Stimulated activated naive CD4-positive, alpha-beta T cell (primary cell): ENCODE measurements at places on chromosomes 2 and 18.

GRCh38 chr2:102010902-102011301, 19.1 kb downstream of the IL1R2 start:
- DNase-seq, result no peak

DNA sequence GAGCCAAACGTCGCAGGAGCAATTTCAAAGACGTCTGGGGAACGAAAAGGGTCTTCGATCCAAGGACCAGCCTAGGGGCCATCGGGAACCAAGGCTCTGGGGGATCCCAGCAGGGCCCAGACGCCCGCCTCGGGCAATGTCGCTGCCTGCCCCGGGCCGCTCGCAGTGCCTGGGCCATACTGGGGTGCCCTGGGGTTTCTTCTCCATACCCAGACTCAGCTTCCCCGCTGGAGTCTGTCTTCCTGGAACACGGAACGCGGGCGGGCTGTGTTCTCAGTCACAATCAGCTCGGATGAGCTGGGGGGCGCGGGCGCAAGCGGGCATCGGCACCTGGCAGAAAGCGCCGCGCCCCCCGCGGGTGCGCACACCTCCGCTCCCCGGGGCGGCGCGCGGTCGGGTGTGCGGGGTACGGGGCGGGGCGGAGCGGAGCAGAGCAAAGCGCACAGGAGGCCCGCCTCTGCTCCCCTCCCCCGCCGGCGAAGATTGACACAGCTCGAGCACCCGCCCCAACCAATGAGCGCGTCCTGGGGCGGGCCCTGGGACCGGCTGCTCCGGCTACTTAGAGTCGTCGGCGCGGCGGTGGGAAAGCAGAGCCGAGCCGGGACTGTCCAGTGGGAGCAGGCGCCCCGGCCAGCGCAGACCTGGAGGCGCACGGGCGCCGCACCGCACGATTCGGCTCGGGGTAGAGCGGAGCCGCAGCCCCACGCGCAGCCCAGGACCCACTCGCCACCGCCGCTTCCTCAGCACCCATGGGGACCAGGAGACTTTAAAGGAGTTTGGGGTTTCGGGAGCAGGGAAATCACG, at the start of gene LRATD1:
LRATD1 (plus strand) TSS at position 585 of the 804 bp plus-strand sequence. CDS start 1,263 bp downstream, outside the sequence.
- no peak for DNase-seq

GRCh38 chr2:203853271-203853670, 14.3 kb upstream of the CTLA4 start:
- no peak for DNase-seq

DNA sequence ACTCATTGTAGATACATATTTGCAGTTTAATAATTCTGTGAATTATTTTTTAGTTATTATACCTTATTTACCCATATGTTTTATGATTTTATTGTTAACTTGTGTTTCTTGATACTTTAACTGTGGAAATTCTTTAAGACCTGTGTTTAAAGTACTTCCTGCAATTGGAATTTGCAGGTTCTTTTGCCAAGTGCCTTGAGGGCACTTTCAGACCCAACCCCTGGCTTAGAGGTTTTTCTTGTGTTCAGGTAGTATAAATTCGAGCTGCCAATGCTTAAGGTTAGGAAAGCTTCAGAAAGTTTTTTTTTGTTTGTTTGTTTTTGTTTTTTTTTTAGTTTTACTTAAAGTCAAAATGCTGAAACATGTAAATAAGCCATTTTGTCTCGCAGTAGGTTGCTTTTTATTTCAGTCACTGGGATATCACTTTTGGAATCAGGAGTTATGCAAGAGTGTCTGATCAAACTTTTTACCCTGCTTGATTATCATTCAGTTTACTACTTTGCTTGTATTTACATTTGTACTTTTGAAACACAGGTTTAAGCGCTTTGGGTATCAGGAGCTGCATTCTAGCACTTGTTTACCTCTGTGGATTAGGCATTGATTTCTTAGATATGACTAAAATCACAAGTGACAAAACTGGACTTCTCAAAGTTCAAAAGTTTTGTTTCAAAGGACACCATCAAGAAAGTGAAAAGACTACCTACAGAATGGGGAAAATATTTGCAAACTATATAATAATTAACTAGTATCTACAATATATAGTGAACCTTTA, 31.8 kb downstream of the TDRD15 start:
- no peak for DNase-seq

DNA sequence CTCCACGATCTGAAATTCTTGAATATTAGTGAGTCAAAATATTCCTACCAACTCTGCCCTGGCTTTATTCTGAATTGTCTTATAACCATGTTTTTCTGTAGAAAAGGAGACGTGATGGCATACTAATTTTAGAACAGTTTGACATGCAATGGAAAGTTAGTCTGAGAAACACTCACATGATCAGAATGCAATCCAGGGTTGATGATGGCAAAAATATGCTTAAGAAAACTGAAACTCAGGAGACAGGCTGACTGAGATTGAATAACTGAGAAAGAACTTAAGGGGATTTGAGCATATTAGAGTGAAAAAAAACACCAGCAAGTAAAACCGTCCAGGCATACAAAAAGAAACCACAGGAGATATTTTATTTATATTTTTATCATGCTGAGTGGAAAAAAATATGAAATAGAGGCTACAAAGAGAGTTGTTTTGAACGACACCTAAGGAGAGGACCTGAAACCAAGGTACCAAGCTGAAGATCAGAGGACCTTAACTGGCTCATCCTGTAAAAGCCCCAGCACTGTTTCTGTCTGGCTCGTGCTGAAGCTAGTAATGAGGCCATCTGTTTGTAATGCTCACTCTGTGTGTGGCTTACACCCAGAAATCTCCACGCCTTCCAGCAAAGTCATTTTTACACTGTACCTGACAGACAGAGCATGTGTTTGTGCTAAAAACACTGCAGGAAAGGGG, 437.2 kb upstream of the PKDCC start:
- no peak for DNase-seq

GRCh38 chr2:203490391-203490790, 44.7 kb downstream of the RAPH1 start:
- no peak for DNase-seq

DNA sequence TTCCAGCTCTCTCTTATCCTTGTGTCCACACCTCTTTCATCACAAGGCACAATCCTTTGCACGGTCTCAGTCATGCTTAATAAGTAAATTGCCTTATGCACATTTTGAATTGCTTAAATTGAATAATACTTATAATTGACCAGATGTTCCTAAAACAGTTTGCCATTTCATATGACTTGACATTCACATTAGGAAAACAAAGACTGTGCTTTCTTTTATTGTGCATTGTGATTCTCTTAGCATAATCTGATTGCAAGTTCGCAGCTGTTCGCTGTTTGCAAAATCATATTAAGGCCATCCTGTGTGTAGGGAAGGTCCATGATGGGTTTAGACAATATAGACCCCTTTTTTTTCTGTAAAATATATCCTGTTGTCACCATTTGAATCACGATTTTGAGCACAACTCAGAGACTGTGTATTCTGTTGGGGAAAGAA, 75.6 kb downstream of the RNF144A start:
- no peak for DNase-seq

- DNase-seq, result no peak
These were observed 207.4 kb downstream of the TMEM247 start for GRCh38 chr2:46686811-46687210.

GRCh38 chr2:154555710-154556109, 142.8 kb upstream of the KCNJ3 start:
- no peak for DNase-seq

DNA sequence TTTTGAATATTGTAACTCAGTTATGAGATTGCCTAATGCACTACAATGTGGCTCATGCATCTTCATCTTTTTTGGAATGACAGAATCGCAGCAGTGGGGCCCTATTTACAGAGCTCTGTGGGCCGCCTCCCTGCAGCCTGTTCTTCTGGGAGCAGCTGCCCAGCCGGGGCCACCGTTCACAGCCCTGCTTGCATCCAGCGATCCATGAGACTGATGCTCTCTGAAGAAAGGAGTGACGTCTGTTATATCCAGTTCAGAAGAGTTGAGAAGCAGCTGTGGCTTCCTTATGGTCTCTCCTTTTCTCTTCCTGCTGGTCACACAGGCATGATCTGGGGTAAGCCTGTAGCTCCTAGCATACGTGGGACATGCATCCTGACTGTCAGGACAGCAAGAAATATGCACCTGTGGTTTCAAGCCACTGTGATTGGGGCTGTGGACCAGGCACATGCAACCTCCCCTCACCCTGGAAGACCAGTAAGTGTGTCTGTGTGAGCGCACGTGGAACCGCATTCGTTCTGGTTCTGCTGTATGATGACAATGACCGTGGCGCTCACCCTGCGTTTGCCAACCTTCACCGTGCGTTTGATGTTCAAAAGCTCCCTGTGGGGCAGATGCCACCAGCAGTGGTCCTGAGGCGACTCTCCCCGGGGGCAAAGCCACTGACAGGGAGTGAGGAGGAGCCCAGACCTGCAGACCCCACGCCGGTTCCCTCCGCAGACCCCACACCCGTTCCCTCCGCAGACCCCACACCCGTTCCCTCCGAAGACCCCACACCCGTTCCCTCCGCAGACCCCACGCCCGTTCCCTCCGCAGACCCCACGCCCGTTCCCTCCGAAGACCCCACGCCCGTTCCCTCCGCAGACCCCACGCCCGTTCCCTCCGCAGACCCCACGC, 189.8 kb downstream of the TMEM18 start:
- DNase-seq, result no peak

DNA sequence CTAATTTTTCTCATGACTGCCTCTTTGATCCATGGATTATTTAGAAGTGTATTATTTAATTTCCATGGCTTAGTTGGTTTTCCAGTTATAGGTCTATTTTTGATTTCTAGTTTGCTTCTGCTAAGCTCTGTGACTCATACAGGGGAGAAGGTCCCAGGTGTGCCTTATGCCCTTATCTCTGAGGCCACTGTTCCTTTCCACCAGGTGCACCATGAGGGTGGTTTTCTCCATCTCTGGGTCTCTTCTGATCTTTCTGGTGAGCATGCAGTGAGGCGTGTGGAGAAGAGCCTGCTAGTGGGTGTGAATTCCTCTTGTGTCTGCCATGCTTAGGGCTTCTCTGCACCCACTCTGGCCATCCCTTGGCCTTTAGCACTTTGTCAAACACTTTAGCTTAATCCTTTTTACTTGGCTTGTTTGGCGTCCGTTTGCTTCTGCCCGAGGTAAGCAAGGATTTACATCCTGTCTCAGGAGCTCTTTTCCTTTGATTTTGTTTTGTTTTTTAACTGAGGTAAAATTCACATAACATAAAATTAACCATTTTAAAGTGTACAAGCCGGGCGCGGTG, 129.8 kb upstream of the ARL4C start:
- DNase-seq, result no peak

- no peak for DNase-seq
These were observed 261.9 kb upstream of the SIX3 start for GRCh38 chr2:44679584-44679983.

GRCh38 chr2:17620280-17620679, 79.8 kb downstream of the VSNL1 start:
- DNase-seq, result no peak

DNA sequence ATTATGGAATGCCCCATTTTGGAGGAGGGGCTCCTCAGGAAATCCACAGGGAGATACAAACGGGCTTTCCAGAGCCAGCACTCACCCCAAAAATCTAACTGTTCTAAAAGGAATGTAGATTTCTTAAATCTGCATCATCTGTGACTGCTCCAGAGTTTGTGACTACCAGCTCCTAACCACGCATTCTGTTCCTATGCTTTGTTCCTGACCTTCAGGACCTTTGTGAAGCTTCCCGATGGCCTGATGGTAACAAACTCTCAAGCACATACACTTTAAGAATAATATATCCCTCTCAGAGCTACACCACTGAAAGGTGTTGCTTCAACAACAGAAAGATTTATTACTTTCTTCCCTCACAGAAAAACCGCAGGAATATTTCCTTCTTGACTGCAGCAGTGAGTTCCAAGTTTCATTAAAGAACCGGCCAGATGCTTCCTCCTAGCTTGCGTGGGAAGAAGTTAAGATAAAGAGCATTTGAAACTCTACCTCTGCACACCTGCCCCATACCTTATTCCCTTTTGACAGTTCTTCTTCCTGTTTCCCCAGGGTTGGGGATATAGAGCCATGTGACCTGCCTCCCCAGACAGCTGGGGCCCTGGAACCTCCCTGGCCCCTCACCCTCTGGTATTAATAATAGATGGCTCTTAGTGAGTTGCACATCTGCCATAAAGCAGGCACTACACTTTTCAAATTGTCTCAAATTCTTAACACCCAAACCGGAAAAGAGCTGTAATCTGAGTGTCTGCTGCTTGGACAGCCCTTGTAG, 40.2 kb upstream of the EML4 start:
- no peak for DNase-seq
